ENCODE measurements at places on chromosomes 5 and 9.

DNA sequence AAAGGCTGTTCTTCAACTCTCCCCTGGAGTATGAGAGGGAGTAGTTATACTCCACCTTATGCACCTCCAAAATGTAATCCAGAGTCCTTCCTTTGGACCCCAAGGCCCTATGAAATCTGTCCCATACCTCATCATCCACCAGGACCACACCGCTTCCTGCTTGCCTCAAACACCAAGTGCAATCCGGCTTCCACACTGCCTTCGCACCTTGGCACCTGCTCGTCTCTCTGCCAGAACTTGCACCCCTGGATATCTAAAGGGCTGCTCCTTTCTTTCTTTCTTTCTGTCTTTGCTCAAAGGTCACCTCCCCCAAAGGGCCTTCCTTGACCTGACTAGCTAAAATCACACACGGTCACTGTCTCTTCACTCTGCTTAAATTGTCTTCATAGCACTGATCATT is 63.9 kb upstream of the SHB start:
- DNase-seq = no peak

DNA sequence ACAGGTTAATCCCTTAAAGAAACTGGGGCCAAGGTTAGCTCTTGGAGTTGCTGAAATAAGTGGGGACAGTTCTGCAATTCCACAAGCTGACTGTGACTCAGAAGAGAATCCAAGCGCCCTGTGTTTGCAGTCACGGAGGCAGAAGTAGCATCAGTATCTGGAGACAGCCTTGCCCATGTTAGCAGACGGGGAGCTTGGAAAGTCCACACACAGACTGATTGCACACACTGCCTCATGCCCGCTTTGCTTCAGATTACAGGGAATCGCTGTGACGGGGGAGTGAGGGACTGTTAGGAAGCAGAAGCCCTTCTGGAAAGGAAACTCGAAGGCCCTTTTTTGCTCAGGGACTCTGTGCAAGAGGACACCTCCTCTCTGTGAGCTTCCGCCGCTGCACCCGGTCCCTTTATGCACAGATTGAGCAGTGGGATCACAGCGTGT is 30.9 kb upstream of the PPP1R26 start:
- no peak for DNase-seq

DNA sequence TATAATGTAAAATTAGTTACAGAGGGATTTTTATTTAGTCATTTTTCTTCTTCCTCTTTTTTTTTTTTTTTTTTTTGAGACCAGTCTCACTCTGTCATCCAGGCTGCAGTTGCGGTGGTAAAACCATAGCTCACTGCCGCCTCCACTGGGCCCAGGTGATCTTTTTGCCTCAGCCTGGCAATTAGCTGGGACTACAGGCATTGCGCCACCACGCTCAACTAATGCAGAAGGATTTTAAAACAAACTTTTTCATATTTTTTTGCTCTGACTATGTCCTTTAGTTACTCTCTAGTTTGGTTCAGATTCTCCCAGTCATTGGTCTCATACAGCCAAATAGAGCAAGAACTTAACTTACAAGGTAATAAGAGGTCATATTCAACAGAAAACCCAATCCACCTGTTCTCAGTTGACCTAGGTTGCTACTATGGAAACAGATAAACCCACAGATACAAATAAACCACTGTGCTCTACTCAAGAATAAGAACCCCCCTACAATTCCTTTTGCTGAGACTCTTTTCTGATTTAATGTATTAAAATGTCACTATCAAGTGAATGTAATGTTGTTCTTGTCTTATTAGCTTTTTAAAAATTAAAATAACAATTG is 50.1 kb upstream of the TTC39B start:
- no peak for DNase-seq

DNA sequence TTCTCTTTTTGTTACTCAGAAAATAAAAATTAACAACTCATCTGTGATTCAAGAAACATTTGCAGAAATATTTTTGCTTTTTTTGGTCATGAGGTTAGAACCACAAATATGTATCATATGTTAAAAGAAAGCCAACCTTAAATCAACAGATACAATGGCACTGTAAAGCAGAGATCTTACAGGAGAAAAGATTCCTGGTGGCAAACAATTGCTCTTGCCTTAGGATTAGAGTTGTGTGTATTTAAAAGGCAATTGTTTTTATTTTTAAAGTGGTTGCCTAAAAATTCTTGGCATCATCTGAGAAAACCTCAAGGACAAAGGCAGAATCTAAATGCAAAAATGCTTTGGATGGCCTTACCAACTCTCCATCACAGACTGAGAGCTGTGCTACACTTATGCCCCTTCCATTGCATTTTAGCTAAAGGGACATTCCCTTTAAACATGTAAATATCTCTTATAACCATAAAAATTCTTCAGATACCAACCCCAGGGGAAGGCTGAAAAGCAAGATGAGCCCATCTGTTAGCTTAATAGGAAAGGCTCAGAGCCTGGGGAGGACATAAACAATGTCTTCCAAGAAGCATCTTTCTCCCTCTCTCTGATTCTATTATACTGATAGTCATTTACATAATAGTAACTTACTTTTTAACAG is 100.4 kb downstream of the FAM114A2 start:
- DNase-seq = no peak

Data from kidney capillary endothelial cell (primary cell).